ENCODE measurements at places on chromosomes 12 and 14.

GRCh38 chr14:94685681-94686485 lies 73.7 kb downstream of the SERPINA3 start:
- DNase-seq = no peak

DNA sequence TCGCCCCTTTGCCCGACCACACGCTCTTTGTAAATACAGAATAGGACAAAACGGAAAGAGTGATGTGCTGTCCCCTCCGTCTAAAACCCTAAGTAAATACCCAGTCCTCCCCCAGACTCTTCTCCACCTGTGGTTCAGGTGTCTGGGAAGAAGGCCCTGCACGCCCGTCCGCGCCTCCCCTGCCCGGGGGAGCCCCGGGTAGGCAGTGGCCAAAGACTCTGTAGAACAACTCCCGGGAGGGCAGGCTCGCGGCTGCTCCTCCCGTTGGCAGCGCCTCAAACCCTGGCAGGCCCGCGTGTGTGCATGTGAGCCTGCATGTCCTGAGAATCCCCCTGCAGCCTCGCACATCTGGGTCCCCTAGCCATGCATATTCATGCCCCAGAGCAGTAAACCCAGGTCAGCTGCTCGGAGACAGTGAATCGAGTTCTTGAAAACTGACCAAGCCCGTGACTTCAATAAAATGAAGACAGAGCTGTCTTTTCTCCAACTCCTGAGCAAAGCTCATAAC lies 165.8 kb downstream of the MON2 start:
- no peak for DNase-seq

DNA sequence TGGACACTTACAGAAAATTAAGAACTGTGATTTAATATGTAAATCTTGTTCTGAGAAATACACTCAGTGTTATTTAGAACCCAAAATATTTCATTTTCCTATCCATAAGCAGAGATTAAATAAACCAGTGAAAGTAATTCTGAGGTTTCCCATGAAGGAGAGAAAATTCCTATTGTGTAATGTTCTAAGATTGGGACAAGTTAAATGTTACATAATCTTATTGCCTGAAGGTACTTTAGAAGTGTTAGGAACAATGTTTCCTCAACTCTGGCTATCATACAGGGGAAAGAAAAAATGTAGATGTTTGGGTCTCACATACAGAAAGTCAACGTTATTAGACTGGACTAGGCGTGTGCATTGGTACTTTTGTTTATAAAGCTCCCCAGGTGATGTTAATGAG lies 281.9 kb upstream of the SYT10 start:
- no peak for DNase-seq

GRCh38 chr14:78005325-78005724 lies 164.8 kb upstream of the NRXN3 start:
- DNase-seq = peak; percentile 64

DNA sequence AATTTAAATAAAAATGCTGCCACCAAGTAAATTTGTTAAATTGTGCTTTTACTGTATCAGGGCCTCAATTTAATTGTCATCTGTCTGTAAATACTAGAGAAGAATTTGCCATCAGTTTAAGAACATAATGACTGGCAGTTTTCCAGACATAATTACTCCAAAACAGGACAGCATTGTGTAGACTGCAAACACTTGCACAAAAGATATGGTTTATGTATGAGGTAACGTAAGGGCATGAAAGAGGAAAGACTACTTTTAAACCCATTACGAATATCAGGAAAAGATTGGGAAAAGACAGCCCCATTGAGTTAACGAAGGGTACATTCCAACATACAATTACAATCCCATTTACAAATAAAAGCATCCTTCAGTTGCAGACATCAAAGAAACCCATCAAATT lies 59.8 kb upstream of the KRR1 start:
- DNase-seq = peak; percentile 85

DNA sequence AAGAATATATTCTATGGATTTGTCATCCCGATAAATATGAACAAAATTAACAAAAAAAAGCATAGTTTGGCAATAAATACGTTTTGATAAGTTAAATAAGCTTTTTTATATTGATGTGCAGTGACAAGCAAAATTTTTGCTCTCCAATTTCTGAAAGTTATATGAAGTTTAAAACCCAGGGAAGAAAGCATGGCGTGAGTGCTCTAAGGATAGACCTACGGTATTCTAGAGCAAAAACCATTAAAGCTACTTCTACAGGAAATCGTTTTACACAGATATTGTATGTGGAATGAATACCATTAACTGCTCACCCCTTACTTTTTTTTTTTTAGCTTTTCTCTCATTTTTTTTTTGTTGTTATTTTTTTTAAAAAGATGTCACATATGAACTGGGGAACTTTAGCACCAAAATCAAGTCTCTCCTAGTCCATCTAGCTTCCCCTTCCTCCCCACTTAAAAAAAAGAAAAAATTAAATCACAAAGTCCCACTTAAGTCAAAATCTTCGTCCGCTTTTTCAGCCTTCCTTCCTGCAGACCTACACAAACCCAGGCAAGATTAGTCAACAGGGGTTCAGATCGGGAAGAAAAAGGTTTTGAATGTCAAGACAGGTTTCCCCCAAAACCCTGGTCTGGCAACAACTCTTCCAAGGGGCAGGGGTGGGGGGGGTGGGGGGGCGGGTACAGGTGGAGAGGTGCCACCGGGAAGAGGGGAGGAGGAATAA lies 4.4 kb downstream of the ZFP36L1 start:
- DNase-seq = no peak

DNA sequence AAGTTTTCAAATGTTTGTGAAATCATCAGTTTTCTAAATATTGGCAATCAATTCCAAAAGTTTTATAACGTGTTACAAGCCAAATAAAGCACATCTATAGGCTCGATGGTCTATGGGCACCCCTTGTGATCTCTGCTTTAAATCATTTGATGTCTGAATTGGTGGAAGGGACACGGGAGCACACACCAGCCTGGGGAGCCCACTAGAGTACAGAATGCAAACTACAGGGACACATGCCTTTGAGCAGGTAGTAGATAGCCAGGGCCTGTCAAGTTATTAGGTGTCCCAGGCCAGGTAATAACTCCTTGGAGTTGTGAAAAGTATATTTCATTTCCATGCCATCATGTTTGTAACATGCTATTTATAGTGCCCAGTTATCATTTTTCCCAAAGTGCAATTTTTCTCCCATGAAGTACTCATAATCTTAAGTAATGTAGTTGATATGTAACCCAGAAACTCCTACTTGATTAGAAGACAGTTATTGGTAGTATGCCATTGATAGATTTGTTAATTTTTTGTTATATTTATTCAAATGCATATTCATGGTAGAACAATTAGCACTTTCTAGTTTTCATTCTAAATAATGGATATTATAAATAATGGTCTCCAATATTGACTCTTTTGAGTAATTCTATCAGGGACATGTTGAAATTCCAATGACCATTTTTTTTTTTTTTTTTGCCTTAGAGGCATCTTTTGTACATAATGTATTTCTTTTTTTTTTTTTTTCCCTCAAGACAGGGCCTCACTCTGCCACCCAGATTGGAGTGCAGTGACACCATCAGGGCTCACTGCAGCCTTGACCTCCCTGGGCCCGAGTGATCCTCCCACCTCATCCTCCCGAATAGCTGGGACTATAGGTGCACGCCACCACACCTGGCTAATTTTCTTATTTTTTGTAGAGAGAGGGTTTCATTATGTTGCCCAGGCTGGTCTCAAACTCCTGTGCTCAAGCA lies 96.9 kb upstream of the FGD4 start:
- no peak for DNase-seq

DNA sequence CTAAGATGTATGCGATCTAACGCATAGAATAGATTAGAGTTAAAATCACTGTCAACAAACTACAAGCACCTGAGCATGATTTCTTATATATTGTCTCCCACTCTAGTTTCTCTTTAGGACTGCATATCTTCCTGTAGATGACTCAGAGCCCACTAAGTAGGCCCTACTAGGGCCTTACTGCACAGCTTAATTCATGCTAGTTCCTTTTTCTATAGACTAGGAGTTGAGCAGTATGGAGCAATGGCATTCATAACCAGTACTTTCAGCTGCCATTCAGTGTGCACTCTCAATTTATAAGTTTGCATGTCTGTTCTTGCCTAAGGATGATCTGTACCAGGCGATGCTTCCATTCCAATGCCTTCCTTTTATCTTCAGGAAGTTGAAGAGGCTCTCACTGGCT lies 103.5 kb downstream of the METTL25 start:
- no peak for DNase-seq

DNA sequence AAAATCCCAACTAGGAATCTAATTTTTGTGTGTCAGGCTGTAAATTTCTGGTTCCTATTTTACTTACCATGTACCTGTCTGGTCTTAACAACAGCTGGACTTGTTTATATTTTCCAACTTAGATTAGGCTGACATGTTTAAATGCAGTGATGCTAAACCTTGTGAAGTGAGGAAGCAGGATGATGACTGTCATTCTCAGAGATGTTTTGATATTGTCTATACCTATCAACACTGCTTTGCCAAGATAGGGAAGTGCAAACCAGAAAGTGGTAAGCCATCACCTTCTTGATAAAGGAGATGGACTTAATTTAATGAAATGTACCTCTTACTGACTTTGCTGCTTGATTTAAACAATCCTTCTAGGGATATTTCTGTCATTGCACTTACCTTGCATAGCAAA lies 2.1 kb downstream of the BICD1 start:
- no peak for DNase-seq

- DNase-seq = no peak
Measured at GRCh38 chr14:69657950-69658355, 46.6 kb downstream of the SUSD6 start.

- DNase-seq = no peak
Measured at GRCh38 chr12:10016881-10017280, 6.5 kb downstream of the CLEC12B start.

DNA sequence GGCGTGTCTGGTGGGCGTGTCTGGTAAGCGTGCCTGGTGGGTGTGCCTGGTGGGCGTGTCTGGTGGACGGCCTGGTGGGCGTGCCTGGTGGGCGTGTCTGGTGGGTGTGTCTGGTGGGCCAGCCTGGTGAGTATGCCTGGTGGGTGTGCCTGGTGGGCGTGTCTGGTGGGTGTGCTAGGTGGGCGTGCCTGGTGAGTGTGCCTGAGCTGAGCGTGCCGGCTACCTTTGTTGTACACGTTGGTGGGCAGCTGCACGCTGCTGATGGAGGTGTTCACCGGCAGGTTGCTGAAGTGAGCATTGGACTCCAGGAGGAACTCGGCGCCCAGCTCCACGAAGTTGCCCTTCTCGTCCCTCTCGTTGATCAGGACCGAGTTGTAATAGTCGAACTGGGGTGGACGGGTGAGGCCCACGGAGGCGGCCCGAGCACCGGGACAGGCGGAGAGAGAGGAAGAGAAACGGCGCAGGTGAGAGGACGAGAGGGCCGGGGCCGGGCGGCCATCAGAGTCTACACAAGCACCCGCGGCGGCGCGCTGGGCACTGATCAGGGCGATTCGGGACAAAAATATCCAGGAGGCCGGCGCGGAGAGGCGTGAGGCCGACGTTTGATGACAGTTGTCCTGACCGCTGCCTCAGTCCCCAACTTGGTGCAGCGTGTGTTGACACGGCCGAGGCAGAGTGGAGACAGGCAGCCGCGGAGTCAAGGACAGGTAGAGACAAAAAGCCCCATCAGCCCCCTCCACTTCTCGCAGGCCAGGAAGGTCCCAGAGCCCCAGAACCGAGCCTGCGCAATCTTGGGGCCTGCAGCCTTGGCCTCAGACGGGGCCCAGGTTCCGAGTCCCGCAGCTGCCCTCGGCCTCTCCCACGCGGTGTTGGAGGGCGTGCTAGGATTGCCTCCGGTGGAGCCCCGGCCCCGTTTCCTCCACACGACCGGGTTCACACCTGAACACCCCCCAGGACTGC lies 10.5 kb downstream of the CACNA2D4 start:
- DNase-seq = peak; percentile 56
